ENCODE measurements at places on chromosomes 7 and 10.
A peak's percentile ranks its signal among the peaks of the same experiment; 100 is the strongest.

DNA sequence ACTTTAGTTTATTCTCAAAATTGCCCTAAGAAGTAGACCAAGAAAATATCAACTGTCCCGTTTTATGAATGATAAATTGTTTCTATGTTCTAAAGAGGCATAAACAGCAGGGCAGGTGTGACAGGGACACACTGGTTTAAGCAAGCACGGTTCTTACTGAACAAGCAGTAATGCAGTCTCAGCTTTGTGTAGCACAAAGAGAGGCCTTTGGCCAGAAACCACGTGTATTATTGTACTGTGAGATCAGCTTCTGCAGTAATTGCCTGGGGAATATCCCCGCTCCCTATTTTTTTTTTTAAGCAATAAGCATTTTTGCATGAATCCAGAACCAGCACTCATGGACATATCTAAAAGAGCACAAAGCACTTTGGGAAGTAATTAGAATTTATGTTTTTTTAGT is 255.4 kb downstream of the WDR11 start:
- no peak for DNase-seq

DNA sequence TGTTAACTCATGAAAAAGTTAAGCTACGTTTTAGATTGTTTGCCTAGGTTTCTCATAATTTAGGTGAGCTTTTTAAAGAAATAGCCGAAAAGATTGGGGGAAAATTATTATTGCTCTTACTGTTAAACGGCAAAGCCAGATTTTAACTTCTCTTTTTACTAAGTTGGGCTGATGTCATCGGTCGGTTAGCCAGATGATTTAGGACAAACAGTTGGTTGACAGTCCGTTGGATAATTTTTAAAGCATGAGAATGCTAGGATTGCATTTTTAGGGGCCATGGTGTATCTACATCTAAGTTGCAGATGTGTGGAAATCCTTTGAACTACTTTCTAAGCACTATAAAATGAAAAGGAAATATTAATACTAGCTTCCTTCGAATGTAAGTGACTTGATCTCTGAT is 280.9 kb upstream of the AKR1E2 start:
- DNase-seq: no peak

- no peak for DNase-seq
These were observed 22.9 kb upstream of the A1CF start for GRCh38 chr10:50908366-50908765.

DNA sequence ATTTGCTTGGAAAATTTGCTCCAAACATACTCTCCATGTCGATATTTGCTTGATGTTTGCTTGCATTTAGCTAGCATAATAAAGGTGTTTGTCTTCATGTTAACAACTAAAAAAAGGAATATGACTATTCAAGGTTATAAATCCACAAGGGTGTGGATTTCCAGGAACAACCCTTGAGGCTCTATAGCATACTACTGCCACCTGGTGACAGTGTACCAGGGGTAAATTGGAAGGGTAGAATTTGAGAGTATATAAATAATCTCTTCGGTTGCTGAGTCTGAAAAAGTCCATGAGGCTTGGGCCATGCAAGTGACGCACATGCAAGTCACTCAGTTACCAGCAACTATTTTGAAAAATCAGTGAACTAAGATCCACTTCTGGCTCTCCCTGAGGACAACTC is 68.4 kb downstream of the SLIT1 start:
- DNase-seq: no peak

- DNase-seq: no peak
These were observed 40.6 kb downstream of the PYROXD2 start for GRCh38 chr10:98374217-98374985.

DNA sequence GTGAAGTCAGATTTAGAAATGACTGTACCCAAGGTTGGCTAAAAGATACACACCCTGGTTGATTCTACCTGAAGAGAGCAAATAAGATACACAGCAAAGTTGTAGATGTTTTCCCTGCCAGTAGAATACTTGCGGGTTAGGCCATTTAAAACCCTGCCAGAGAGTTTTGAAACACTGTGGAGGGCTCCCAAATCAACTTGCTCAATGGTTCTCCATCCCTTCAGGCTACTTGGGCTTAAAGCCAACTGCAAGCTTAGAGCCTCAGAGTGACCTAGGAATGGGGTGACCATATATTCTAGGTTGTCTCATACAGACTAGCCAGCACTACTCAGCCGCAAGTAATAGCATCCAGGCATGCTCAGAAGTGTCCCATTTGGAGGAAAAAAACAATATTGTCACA is 10.0 kb downstream of the CAV1 start:
- DNase-seq: no peak

DNA sequence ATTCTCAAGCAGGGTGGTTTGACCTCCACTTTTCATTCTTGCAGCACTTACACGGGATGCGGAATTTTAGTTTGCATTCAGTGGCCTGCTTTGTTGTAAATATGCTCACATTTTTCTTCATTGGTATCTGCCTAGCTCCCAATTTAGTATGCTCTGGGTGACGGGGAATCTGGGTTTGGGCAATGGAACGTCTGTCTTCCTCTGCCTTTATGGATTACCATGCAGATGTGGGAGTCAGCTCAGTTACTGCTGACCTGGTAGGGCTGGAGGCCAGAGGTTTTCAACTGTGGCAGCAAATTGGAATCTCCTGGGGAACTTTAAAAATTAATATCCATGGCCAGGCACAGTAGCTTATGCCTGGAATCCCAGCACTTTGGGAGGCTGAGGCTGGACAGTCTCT is 161.6 kb downstream of the CAMK1D start:
- DNase-seq: peak; percentile 5

DNA sequence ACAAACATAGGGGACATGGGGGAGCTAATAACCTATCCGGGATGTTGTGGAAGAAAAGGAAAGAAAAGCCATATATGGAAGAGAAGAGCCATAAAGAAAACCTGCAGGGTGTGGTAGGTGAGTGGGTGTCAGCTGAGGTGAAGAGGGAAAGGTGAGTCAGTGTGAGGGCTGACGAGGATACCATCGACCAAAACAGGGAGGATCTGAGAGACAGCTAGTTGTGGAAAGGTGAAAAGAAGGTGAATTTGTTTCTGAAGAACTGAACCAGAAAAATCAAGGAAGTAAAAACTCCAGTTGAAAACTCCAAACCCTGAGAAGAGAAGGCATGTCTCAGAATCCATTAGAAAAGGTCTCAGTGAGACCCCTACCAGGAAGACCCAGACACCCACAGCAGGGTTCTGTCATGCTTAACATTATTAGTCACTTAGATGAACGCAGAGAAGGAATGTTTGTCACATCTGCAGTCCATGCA is 4.1 kb downstream of the BLNK start:
- DNase-seq: no peak

GRCh38 chr10:126930131-126930882 is 25.1 kb downstream of the DOCK1 start:
- no peak for DNase-seq

DNA sequence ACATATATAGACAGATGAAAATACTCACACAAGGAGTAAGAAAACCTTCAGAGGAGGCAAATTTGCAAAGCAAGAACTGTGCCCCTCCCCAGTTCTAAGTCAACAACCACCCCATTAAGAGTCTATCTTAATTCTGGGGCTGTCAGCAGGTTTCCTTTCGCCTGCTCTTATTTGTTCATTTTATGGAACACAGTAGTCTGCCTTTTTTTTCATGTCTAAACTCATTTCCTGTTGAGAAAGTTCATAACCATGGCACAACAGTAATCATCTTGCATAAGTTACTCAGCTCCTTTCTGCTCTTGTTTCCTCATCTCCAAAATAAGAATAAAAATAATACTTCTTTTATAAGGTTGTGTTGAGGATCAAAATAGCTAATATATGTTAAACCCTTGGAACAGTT is 25.8 kb upstream of the AMPH start:
- DNase-seq: no peak

- no peak for DNase-seq
These were observed 22.5 kb upstream of the HPS1 start for GRCh38 chr10:98469001-98469931.

DNA sequence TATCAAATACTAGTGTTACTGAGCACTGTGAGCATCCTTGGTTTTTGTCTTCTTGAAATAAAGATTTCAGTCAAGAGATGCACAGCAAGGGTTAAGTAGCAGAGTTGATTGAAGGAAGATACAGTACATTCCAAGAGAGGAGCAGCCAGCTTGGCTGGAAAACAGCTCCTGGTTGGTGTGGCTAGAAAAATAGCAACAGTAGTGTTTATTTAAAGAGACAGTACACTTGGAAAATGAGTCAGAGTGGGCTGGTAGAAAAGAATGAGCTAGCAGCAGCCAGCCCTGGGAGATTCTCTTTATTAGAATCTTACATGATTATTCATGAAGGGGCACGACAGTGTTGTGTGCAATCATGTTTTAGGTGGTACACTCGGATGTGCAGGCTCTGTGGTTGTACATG is 1016.4 kb upstream of the SORCS1 start:
- no peak for DNase-seq

DNA sequence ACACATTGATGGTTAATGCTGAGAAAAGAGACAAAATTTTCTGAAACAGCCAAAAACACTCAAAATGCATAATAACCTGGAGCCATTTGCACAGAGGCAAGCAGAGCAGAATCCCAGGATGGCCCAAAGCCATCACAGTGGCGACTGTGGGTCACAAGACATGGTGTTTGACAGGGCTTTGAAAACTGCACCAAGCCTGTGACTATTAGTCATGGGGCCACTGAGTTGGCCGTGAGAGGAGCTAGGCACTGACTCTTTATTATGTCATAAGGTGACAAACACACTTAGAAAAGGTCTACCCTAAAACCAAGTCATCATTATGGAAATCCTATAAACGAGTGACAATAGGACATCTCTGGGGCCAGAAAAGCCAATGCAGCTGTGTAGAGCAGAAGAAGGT is 23.9 kb downstream of the DRGX start:
- DNase-seq: no peak

DNA sequence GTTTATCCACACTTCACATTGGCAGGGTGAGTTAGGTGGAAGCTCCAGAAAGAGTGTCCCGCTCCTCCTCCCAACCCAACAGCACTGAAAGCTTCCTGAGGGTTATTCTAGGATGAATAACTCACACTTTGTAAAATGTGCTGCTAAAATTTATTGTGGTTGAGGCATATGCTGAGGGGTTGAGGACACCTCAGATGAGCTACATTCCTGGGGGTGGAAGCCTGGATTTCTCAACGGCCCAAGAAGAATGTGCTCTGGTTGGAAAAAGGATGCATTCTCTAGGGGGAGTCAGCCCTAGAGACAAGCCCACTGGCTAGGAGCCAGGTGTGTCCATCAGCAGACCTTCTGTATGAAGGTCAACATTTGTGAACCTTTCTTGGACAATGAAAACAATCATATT is 91.5 kb upstream of the PDE1C start:
- DNase-seq: no peak

DNA sequence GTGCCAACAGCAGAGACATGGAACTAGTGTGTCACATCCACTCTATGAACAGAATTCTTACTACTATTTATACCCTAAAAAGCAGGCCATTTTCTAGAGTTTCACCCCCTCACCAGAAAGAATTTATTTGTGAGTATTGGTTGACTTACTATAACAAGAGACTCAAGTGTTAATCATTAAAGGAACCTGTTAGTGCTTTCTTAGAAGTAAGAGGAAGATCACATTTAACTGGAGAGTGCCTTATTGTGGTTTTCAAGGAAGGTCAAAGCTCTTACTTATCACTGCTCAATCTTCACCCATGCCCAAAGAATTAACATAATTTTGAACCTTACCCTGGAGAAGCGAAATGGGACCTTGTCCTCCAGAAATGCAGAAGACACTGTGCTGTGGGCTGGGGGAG is 169.3 kb upstream of the PRSS1 start:
- DNase-seq: no peak

All from adrenal gland (tissue), 19 donors.